Stimulated activated CD4-positive, alpha-beta T cell treated with anti-CD3 and anti-CD28 coated beads, Interleukin-4, amount 100 ng/mL, for 4 hours (primary cell): ENCODE measurements at places on chromosomes 12 and 14.
A peak's percentile ranks its signal among the peaks of the same experiment; 100 is the strongest.

DNA sequence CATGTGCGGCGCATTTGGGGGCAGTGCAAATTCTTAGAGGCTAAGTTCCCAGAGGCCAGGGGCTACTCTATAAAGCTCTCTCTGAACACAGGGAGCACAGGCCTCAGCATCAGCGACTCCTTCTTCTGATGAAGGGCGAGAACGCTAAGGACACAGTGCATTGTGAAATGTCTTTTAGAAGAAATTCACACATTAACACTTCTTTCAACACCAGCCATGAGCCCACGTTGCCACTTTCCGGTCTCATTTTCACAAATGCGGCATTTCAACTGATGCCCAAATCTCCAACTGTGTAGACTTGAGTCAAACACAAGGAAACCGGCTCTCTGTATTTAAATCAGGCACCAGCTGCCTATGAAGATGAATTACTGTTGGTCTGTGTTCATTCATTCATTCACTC lies 162.0 kb downstream of the FOXN3 start:
- DNase-seq: no peak

DNA sequence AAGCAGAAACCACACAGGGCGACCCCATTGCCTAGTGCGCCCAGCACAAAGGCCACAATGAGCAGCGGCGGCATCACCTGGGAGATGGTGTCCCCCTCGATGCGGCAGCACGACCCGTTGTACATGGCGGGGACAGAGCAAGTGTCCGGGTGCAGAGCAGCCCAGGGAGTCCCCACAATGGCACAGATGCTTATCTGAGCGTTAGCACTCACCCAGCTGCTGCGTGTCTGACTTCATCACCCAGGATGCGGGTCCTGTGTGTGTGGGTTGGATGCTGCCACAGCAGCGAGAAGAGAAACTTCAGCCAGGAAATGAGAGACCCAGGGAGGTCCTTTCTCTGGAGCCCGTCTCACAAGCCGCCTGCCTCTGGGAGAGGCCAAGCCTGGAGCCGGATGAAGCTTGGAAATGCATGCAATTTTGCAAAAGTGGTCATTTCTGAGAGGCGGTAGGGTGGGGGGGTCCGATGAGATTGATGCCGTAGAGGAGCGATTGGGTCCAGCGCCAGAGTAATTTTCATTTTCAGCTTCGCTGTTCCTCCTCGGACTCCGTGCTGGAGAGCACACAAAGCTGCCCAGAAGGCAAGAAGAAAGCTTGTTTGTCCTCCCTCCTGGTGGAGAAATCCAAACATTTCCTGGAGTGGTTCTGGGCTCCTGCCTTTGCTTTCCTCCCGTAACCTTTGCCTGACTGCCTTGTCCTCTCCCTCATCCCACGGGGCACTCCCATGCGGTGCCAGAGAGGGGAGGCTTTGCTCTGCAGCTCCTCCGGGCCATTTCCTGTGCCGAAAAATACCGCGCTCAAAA lies at the start of gene HCAR1:
TSS of gene HCAR1 (minus strand) at position 630 of the 800 bp plus-strand sequence. CDS start at position 125, 505 bp downstream.
- peak; percentile 66 for DNase-seq

DNA sequence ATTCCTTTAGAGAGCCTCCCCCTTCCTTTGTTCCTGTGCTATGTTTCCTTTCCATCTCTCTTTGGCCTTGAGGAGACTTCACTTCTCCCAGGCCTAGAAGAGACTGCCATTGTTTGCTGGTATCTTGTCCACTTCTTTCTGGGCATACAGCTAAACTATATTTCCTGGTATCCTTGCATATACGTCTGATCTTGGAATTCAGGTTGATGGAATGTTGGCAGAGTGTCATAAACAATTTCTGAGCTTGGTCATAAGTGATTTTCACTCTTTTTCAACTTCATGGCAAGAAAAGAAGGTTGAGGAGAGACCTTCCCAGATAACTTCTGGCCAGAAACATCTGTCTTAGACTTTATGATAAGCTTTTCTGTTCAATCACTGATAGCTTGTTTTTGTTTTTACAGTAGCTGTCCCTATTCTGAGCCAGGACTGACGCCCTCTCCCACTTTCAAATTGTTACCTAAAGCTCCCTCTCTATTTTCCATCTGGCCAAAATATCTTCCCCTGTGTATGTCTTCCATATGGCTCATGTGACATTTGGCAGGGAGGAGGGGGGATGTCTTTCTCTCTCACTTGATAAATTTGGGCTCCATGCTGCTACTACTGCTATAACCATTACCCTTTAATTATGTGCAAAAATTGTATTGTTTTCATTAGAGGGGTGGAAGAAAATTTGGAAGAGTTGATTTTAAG lies 457.0 kb downstream of the ADAMTS20 start:
- DNase-seq: no peak

GRCh38 chr12:15163030-15163976 lies 57.9 kb downstream of the RERG start:
- no peak for DNase-seq

DNA sequence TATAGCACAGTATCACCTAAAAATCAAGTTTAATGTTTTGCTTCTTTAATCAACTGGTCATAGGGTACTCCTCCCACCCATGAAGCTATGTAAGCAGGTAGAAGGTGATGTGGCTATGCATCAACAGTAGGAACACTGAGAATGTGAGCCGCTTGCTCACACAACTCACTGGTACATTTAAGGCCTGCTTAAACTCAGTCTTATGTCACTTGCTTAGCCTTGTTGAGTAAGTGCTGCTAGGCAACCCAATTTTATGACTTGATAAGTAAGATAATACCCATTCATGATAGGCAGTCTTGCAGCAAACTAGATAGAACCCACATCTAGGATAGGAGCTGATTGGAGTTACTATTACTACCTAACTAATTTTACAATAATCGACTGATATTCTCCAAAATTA lies 70.0 kb upstream of the BMP4 start:
- no peak for DNase-seq

DNA sequence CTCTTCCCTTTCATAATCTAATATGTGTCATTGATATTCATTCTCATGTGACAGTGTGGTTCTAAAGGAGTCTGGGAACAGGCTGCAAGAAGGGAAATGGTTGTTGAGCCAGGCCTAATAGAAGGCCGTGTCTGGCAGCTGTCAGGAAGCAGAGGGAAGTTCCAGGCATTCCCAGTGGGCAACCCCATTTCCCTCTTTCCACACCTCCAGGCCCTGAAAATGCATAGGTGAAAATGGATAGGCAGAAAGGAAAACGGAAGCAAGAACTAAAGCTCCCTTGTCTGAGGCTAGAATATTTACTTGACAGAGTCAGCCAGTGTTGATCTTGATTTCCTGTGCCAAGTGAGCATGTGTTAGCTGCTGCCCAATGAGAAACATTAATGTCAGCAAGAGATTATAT lies 97.7 kb downstream of the PPM1A start:
- no peak for DNase-seq

DNA sequence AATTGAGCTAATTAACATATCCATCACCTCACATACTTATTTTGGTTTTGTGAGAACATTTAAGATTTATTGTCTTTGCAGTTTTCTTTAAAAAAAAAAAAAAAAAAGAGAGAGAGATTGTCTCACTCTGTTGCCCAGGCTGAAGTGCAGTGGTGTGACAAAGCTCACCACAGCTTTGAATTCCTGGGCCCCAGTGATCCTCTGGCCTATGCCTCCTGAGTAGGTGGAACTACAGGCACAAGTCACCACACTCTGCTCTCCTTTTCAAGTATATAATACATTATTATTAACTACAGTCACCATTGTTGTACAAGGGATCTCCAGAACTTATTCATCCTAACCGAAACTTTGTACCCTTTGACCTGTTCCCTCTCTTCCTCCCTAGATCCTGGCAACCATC lies 64.0 kb downstream of the NUMB start:
- no peak for DNase-seq

GRCh38 chr12:49891476-49891875 lies 12.2 kb downstream of the FAIM2 start:
- DNase-seq: no peak

DNA sequence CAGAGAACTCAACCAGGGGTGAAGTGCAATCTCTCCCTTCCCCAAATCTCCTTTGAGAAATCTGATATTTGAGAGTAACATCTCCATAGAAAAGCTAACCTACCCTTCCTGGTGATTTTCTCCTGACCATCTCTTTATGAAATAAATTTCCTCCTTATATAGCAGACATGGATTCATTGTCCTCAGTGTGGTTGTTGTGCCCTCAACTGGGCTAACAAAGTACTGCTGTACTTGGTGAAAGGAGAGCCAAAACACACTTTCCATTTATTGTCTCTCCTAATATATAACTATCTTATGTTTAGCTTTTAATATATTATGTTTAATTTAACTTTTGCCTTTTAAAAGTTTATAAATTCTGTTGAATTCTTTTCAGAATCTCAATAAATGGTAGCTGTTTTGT lies 65.1 kb upstream of the SLCO1B1 start:
- DNase-seq: no peak

DNA sequence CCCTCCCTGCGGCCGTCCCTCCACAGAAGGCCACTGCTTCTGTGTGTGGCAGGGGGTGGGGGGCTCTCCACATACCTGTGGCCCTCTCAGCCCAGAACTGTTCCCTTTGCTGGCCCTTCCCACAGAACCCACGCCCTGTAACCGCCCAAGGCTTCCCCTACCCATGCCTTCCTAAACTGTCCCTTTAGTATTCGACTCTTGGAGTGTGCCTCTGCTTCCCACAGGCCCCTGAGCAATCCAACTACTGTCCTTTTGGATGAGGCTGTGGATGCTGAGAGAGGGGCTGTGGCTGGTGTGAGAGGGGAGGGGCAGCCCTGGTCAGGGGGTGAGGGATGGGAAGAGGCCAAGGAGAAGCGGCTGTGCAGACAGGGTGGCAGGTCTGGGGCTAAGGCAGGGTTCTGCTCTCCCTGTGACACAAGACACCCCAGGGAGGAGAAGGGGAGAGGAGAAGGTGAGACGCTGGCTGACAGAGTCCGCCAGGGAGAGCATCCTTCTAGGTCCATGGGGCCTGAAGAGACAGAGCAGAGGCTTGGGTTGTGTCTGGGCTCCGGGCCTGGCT lies 46.0 kb downstream of the DLK1 start:
- no peak for DNase-seq

DNA sequence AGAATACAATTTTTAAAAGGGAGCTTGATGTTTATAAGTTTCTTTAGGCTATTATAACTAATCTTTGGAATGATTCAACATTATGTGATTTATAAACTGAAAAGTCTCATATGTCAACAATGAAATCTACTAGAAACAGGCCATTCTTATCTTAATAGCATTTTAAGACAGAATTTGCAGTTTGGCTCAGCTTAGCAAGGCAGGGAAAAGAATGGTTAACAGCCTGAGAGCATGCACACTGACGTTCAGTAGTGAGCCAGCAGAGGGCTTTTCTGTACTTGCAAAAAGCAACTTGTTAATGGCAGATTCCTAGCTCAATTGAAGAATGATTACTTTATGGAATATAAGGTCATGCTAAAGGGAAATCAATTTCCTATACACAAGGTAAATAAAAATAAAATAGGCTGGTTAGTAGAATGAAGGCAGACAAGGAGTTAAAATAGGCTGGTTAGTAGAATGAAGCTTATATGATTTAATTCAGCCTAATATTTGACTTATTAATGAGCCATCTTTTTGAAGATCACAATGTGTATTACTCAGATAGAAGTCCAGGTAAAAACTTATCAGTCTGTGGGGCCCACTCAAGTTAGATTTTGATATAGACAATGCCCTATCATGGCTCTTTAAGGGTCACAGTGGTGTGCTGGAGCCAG lies 95.9 kb downstream of the OTOGL start:
- no peak for DNase-seq

DNA sequence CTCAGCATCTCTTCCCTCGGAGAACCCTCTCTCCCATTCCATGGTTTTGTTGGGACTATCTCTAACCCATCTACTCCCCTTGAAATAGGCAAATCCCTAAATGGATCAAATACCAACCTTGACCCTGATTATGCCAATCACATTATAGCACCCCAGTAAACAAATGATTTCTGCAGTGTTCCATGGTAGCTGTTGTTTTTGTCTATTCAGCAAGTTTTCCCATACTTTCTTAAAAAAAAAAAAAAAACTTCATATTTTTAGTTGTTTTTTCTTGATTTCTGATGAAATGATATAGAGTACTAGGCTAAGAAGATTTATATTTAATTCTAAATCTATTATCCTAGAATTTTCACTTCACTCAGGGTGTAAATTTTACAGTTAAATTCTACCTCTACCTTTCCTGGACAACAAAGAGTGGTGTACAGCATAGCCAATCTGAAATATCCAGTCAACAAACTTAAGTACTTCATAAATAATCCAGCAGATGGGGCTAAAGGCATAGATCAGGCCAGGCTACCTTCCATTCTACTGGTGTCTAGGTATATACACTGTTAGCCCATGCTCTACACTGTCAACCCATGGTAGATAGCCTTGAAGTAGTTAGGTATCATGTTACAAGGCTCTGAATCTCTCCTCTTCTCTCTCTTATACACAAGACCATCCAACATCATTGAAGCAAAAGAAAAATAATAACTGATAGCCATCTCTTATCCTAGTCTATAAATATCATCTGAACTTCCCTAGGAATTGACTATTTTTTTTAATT lies 82.2 kb downstream of the PLEKHG7 start:
- DNase-seq: no peak

DNA sequence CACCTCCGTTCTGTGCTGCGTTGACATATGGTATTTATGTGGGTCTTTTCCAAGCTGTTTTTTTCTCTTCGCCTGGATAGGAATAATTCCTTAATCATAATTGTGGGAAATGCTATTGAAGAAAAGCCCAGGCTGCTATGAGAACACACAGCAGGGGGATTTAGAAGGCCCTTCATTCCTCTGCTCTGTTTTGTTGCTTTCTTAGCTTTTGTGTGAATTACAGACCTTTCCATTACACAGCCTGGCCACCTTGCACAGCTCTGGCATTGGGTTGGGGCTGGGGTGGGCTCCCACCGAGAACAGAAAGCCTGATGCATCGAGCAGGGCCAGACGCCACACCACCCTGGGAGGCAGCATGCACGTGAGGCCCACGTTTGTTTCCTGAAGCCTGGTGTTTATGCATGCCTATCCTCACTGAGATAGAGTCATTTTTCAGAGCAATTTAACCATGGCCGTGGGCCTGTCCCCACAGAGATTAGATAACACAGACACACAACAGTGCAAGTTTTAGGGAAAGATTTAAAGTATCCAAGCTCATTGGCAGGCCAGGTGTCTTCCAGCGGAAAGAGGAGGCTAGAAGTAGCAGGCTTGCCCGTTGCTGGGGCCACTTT lies 287.6 kb upstream of the PWP1 start:
- DNase-seq: no peak

DNA sequence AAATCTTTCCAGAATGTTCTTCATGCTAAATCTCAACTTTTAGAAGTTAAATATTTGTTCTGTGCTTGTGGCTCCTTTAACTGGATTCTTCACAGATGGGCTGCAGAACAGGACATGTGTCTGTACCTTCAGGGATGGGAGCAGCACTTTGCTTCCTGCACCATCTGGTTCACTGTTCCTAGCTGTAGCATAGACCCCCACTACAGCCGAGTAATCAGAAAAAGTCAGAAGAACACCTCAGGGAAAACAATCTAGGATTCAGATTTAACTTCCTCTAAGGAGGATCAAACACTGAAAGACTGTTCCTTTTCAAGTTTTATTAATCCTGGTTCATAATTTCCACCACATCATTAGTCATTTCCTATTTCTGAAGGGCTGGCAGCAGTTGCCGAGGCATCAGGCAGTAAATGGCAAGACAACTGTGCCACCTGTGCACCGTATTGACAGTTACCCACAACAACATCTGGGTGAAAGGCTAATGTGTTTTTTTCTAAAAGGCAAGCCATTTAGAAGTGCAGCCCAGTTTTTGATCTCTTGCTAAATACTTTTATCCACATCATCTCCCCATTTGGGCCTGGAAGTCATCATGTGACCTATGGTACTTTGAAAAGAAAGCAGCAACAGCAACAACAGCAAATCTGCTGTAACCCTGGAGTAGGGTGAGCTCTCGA lies 212.8 kb upstream of the BMP4 start:
- no peak for DNase-seq
